ENCODE measurements at places on chromosomes 6 and 20.

GRCh38 chr6:150628908-150629307 lies 29.2 kb downstream of the PLEKHG1 start:
- no peak for DNase-seq

GRCh38 chr20:24999568-24999967 lies 7.0 kb upstream of the APMAP start:
- DNase-seq: no peak

DNA sequence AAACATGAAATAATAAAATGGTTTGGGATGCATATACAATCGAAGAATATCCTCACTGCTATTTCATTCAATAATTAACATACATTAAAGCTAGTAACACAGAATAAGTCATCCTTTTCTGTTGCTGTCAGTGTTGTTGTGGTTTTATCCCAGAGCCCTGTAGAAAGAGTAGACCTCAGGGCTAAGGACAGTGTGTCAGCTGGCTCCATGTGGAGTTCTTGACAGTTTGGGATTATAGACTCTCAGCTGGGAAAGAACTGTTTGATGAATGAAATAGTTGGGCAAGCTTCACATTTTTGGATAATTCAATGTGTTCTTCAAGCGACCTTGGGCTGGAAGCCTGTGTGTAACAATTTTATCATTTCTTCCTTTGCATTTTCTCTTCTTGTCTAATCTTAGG lies 10.1 kb downstream of the UTRN start:
- DNase-seq: no peak

- DNase-seq: peak; percentile 21
These were observed 77.9 kb downstream of the TNFAIP3 start for GRCh38 chr6:137944793-137945498.

DNA sequence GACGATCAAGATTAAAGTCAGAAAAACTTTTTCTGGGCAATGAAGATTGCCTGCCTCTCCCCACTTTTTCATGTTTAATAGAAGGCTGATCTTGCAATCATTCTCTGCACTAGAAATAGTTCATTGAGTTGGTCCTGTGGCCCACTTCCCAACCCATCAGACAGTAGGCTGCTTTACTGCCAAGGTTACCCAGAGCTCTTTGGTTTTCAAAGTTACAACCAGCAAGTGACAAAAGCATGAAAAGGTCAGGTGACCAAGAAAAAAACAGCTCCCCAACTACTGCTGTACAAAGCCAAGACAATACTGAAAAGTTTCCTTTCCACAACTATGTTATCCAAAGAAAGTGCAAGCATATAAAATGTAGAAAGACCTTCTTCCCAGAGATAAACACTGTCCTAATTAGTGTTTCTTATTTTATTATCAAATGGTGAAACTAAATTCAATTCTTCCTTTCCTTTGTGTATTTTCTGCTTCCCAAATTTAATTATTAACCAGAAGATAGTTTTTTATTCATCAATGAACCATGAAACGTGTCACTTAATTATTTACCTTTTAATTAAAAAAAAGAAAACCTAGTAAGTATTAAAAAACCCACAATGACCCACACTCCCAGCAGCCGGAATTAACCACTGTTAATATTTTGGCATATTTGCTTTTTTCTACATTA lies 16.6 kb downstream of the DNAAF9 start:
- no peak for DNase-seq

GRCh38 chr6:51570168-51570921 lies 517.1 kb downstream of the PKHD1 start:
- DNase-seq: no peak

GRCh38 chr6:11403035-11403601 lies 134.4 kb upstream of the TMEM170B start:
- no peak for DNase-seq

- no peak for DNase-seq
These were observed 99.3 kb downstream of the AIG1 start for GRCh38 chr6:143160015-143160414.

DNA sequence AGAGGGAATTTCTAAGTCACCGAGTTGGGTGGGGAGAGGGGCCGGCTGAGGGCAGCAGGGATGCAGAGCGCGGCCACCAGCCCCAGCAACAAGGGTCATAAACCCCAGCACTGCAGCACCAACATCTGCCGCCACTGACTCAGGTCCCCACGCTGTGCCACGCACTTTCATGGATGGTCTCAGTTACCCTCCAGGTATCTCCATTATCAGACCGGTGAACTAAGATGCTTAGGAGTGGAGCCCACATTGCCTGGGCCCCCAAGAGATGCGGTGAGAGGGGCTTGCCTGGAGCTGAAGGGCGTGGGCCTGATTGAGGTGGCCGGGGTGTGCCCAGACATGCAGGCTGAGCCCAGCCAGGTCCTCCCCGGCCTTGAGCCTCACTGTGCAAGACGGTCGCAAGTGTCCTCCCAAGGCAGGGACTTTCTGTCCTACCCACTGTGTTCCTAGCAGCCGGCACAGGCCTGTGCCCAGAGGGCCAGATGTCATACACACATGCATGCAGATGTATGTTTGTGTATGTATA lies 19.3 kb downstream of the RBM38 start:
- DNase-seq: no peak

DNA sequence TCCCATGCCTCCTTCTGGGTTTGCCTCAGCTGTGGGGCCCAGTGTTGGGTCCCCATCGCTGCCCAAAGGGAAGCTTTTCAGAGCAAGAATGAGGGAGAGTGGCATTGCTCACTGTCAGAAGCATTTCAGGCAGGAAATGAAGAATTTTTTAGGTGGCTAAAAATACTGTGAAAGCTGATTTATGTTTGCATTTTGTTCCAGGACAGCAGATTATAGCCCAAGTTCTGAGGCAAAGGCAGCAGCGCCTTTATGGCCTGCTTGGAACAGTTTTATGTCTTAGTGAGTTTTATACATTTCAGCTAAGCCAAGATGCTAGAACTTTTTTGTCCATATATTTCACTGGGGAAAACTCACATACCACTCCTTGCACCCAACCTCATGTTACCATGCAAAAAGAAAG lies 4.3 kb upstream of the CCDC167 start:
- no peak for DNase-seq

- DNase-seq: no peak
These were observed 160.3 kb downstream of the EYA2 start for GRCh38 chr20:47054945-47055344.

DNA sequence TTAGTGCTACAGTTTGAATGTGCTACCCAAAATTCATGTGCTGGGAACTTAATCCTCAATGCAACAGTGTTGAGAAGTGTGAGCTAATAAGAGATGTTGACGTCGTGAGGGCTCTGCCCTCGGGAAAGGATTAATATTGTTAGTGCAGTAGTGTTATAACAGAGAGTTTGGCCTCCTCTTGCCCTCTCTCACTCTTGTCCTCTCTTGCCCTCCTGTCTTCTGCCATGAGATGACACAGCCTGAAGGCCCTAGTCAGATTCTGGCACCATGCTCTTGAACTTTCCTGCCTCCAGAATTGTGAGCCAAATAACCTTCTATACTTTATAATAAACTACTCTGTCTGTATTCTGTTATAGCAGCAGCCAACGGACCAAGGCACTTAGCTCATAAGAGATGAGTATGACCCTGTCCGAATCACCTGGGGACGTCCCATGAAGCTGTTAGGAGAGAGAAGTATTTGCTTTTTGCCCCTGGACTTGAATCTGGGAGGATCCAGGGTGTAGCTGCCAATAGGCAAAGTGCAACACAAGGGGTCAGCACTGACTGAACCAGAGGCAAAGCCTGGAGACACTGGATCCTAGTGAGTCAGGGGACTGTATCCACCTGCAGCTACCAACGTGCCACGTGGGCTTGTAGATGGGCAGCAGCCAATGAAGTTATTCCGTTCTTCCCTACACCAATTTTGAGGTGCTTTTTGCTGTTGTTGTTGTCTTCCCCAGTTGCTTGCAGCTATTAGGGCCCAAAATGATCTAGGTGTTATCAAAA lies 233.7 kb downstream of the THBS2 start:
- DNase-seq: no peak

DNA sequence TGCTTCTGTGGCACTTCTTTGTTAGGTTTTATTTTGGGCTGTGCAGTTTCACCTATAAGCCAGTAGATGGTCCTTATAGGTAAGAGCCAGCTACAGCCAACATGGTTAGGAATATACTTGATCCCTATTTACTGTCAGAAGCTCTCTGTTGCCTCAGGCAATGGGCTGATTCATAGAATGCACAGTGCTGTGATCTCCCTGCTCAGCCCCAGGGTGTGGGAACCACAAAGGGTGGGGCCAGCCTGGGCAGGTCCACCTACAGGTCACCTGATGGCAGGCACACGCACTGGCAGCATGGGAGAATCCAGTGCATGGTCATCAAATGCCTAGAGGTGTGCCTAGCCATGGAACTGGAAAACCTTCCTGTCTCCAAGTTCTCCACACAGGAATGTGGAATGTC lies 191.9 kb downstream of the MOXD1 start:
- DNase-seq: no peak

DNA sequence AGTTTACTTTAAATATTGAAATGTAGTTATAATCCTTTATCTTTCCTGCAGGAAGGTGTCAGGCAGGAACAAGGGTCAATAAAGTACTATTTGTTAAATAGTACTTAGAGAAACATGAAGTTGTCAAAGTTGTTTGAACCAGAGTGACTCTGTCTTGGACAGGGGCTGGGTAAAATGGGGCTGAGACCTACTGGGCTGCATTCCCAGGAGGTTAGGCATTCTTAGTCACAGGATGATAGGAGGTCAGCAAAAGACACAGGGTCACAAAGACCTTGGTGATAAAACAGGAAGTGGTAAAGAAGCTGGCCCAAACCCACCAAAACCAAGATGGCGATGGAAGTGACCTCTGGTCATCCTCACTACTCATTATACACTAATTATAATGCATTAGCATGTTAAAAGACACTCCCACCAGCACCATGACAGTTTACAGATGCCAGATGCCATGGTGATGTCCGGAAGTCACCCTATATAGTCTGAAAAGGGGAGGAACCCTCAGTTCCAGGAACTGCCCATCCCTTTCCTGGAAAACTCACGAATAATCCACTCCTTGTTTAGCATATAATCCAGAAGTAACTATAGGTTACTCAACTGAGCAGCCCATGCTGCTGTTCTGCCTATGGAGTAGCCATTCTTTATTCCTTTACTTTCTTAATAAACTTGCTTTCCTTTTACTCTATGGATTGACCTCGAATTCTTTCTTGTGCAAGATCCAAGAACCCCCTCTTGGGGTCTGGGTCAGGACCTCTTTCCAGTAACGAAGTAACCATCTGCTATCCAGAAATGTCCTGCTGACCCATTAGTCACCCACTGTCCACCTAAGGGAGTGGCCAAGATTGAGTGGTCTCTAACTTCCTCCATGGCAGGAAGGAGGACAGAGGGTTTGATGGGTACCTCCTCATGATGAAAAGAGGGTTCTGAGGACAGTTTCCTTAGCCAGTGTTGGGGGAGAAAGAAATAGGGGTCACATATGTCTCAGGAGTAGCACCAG lies 19.6 kb downstream of the SLC22A2 start:
- DNase-seq: no peak

- no peak for DNase-seq
These were observed 603.0 kb upstream of the NRSN1 start for GRCh38 chr6:23522792-23523547.

- DNase-seq: no peak
These were observed 25.3 kb downstream of the TP53INP2 start for GRCh38 chr20:34729416-34729815.

GRCh38 chr6:23325065-23325464 lies 755.7 kb downstream of the HDGFL1 start:
- no peak for DNase-seq

DNA sequence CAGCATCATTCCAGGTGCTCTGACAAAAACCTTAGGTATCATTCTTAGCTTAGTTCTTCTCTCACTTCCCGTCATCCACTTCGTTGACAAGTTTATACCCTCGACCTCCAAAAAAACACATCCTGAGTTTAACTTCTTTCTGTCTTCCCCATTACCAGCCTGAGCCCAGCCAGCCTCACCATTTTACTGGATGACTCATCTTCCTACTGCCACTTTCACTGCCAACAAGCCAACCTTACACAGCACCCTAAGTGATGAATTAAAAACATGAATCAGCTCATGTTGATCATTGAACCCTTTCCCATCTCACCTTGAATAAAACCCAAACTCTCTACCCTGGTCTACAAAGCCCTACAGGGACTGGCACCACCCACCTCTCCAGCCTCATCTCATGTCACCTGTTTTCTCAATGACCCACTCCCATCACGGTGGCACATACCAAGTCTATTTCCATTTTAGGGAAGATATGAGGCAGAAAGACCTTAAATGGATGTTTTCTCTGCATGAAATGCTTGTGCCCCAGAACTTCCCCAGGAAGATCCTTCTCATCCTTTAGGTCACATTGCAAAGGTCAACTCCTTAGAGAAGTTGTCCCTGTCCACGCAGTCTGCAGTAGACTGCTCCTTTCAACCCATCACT lies 9.9 kb upstream of the UST start:
- no peak for DNase-seq

GRCh38 chr20:45842169-45842812 lies 8.7 kb downstream of the SNX21 start:
- DNase-seq: no peak

- DNase-seq: no peak
These were observed 77.8 kb downstream of the TFAP2C start for GRCh38 chr20:56706867-56707360.

GRCh38 chr20:60581606-60582115 lies 623.4 kb downstream of the CDH26 start:
- DNase-seq: no peak

- no peak for DNase-seq
These were observed 703.4 kb downstream of the EPHA7 start for GRCh38 chr6:92715991-92716390.

GRCh38 chr6:4188801-4189200 lies 53.4 kb upstream of the ECI2 start:
- DNase-seq: no peak

- DNase-seq: no peak
These were observed 19.0 kb downstream of the EPB41L1 start for GRCh38 chr20:36173451-36173933.

DNA sequence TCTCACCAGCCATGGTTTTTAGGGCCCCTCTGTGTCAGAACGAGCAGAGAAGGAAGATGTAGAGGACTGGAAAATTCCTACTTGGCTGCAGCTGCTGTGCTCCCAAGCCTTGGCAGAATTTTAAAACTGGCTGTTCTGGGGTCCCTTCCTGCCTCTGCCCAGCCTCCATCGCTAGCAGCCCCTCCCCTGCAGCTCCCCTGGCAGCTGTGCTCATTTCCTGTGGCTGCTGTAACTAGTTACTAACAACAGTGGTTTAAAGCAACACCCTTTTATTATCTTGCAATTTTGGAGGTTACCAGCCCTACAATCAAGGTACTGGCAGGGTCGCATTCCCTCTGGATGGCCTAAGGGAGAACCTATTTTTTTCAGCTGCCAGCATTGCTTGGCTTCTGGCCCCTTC lies 3.7 kb upstream of the CST11 start:
- DNase-seq: no peak

DNA sequence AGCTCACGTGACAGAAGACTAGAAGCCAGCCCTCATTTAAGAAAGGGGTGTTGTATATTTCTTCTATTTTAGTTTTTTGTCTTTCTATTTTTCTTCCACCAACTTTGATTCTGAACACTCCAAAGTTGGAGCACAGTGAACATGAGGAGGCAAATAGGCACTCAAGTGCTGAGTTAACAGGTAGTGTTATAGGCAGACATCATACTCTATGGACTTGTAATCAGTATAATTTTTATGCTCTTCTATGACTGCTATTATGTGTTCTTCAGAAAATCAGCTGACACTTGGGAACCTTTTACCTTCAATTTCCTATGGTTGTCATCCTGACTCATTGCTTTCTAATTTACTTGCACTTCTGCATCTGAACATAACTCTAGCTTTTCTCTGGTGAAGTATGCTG lies 396.3 kb upstream of the EYS start:
- DNase-seq: no peak

All from uterus (tissue), 4 donors.